ENCODE measurements at places on chromosomes 13 and 19. TPM values are rescaled to one million over a fixed set of nuclear protein-coding genes. Genes with fewer than 3 reads are reported as not detected.

FGF9 gene
- 0.39 TPM for total RNA-seq

ZNF616 gene
- 11.3 TPM for total RNA-seq

ADAT3 gene
- total RNA-seq: 2.5 TPM

TMEM86B gene
- total RNA-seq: 2.8 TPM

ZFR2 gene
- total RNA-seq: not detected

ZSCAN4 gene
- not detected for total RNA-seq

Data from smooth muscle cell of the pulmonary artery (primary cell).